CD4-positive, alpha-beta T cell treated with Interferon alpha-2 for 1 hour (primary cell): ENCODE measurements at places on chromosomes 1 and 21.

GRCh38 chr21:46022551-46023525, 41.3 kb downstream of the COL6A1 start:
- no peak for DNase-seq

DNA sequence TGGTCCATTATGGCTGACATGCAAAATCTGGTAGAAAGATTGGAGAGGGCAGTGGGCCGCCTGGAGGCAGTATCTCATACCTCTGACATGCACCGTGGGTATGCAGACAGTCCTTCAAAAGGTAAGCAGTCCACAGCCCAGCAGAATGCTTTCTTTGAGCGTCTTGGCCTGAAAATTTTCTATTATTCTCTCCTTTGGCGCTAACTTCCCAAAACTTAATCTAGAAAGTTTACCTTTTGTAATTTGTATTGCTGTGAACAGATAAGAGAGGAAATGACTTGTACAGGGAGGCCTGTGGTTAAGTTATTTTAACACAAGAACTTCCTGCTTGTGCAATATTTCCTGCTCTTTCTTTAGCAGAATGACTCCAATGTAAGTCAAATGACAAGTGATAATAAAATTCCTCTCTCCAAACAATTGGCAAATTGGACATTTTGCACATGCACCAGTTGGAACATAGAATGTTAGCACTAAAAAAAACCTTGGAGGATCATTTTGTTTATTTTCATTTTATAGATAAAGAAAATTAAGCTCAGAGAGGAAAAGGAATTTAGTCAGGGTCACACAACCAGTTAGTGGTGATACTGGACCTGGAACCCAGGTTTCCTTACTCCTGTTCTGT, 18.9 kb downstream of the CAP1 start:
- no peak for DNase-seq

- no peak for DNase-seq
These were observed 618 bp downstream of the ETS2 start for GRCh38 chr21:38806153-38806941.

DNA sequence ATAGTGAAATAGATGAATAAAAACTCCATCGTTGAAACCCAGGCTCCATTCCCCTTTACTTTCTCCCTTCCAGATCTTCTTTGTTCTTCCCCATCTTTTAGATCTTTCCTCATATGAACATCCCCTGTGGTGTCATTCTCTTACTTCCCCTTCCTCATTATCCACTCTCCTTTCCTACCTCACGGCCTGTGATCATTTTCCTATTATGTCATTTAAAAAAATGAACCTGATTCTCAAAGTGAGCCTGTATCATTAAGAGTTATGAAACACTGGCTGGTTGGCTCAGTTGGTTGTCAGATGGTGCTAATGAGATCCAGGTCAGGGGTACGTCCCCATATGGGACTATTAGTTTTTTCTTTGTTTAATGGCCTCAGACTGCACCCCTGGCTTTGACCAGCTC, 38.3 kb downstream of the TCEANC2 start:
- no peak for DNase-seq

DNA sequence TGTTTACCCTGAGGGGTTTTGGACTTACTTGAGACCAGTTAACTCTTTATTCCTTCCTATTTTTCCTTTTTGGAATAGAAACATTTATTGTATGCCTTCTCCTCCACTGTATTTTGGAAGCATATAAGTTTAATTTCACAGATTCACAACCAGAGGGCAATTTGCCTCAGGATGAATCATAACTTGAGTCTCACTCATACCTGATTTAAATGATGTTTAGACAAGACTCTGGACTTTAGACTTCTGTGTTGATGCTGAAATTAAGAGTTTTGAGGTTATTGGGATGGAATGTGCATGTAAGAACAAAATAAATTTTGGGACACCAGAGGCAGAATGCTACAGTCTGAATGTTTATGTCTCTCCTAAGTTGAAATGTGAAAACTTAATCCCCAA, 7.1 kb upstream of the ADAM30 start:
- no peak for DNase-seq

- DNase-seq: no peak
These were observed 189.6 kb downstream of the PLPP3 start for GRCh38 chr1:56389813-56390212.

DNA sequence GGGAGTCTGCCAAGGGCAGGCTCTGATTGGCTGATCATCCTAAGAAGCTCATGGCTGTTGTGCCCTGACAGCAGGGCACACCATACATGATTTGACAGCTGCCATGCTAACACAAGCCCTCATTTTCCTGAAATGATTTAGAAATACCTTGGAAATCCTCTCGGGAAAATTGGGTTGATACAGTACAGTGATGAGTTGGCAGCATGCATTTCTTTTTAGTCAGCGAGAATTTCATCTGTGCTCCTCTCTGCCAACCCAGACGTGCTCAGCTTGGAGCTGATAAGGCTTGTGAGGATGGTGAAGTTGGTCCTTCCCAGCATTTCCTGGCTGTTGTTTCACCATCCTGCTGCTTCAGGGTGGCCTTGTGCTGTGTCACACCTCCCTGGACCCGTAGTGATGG, 22.6 kb upstream of the KCNQ4 start:
- no peak for DNase-seq

DNA sequence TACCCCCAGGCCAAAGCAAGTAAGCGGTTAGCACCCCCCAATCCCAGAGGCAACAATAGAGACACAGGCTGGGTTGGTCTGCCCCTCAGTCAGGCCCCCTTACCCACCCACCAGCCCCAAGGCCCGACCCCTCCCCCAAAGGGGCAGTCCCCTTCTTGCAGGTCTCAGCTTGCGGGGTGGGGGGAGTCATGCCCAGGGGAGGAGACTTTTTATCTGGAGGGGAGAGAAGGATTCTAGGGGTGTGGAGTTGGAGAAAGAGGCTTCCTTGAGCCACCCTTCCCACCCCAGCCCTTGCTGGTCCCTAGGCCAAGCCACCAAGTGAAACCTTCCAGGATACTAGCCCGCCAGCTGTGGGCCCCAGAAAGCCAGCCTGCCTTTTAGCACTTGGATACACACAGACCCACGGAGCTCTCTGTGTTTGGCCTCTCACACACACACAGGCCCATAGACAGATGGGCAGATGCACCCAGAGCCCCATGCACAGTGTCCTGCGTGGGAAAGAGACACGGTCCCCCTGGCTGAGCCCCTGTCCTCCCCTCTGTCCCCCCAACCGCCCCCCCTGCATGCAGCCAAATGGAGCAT, 7.1 kb downstream of the TMEM54 start:
- DNase-seq: no peak

- no peak for DNase-seq
These were observed 115.9 kb upstream of the NEK7 start for GRCh38 chr1:198040880-198041279.

DNA sequence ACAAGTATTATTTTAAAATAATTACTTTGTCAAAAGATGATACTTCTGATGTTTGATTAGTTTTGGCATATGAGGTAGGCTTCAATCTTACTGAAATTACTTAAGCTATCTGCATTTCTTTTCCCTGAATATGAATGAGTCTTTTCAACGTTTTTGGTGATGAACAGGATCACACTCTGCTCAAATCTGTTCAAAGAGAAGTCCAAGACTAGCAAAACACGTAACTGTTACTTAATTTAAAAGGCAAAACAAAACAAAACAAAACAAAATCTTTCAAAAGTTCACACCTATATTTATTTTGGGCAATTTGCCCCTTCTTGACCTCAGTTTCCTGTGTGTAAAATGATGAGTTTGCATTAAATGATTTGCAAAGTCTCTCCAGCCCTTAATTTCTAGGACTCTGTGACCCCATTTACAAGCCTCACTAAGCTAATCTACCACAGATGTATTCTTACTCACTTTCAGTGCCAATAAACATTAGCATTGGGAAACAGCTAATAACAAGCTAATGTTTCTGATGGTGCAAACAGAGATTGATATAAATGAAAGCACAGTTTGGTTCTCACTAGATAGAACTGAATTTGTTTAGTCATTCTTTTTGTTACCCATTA, 865.4 kb downstream of the LTN1 start:
- no peak for DNase-seq

DNA sequence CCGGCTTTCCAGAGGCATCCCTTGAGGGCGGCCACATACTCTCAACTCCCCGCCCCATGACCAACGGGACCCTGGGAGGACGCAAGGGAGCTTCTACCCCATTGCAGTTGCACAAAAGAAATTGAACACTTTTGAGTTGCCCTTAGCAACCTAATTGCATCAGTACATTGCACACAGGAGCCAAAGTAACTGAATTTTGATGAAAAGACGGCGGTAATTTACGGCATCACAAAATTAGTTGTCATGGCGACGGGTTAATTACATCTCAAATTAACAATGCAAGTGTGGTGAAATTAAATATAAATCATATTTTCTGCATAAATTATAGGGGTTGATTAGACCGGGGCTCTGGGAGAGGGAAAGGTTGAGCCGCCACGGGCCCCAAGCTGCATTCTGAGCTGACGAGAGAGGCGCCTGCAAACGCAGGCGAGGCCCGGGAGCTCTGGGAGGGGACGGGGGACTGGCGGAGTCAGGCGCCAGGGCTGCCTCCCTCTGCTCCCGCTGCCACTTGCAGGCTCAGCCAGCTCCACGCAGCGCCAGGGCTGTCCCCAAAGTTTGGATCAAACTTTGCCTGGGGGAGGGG, 61.4 kb downstream of the CASZ1 start:
- no peak for DNase-seq

DNA sequence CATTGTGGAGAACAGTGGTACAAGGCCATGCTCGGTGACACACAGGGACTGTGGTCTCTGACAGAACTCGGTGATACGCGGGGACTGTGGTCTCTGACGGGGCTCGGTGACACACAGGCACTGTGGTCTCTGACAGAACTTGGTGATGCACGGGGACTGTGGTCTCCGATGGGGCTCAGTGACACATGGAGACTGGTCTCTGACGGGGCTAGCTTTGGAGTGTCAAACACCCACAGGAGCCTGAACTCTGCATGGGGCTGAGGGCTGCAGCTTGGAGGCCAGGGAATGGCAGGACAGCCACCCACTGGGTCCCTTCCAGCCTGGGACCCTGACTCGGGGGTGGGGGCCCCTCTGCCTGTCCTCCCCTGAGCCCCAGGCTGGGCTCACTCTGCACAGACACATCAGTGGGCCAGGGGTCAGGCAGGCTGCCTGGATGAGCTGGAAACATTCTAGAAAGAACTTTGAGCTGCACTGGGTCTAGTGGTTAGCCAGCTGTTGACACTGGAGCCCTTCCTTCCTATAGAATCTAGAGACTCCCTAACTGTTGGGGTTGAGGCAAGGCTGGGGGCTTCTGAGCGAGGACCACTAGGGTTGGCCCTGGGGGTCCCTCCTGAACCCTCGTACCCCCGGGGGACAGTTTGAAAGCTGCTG, 49.8 kb downstream of the DISP3 start:
- no peak for DNase-seq

DNA sequence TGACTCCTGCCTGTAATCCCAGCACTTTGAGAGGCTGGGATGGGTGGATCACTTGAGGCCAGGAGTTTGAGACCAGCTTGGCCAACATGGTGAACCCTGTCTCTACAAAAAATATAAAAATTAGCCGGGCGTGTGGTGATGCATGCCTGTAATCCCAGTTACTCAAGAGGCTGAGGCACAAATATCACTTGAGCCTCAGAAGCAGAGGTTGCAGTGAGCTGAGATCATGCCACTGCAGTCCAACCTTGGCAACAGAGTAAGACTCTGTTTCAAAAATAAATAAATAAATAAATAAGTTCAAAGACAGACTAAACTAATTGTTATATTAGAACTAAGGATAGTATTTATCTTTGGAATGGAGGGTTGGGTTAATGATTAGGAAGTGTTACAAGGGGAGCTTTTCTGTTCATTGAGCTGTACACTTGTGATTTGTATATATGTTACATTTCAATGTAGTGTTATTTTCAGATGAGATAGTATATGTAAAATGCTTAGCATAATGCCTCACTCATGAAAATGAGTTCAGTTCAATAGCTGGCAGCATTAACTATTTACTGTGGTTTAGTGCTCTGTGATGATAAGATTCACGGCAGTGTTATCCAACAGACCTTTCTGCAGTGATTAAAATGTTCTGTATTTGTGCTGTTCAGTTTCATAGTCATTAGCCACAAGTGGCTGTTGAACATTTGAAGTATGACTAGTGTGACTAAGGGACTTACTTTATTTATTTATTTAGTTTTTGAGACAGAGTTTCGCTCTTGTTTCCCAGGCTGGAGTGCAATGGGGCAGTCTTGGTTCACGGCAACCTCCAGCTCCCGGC, 47.7 kb downstream of the OSBPL9 start:
- DNase-seq: no peak

DNA sequence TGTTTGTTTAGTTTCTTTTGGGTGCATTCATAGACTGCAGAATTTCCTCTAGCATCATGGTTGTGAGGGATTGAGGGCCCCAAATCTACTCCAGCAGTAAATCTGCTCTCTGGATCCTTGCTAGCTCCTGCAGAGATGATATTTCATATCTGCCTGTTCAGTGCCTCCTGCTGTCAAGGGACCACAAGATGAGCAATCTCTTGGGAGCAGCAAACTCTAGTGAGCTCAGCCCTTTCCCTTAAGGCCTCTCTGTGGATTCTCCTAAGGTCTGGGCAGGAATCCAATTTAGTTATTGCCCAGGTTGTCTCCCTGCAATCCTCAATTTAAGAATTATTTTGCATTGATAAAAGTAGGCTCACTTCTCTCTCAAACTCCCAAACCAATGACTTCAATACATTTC, 76.9 kb downstream of the RGS18 start:
- no peak for DNase-seq

DNA sequence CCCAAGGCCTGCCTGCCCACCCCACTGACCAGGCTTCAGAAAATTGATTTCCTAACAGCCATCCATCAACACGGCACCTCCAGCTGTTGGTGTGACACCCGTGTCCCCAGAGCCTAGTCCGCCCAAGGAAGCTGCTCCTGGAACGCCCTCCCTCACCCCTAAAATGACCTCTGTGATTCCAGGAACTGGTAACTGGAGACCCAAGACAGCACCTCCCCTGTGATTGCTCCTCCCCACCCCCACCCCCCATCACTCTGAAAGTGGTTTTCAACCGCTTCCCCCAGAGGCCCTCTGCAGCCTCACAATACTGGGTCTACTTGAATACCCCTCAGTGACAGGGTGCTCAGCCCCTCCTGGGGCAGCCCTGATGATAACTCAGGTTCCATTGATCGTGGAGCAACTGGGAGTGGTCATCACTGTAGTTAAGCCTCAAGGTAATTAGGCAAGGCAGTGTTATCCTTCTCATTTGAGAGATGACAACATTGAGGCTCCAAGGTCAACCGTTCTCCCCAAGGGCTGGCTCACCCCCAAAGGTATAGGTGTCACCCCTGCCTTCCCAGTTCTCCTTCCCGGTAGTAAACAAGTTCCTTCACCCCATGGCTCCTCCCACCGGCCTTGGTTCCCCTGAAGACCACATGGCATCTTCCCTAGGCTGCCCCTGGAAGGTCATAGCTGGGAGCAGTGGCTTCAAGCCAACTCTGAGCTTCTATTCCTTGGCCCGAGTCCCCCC, 52.0 kb downstream of the TAS1R2 start:
- DNase-seq: no peak
